AG08395 (cell line): ENCODE measurements at places on chromosomes 1 and 21.

- no peak for DNase-seq
Observed at GRCh38 chr1:10962483-10962882, 50.0 kb upstream of the TARDBP start.

DNA sequence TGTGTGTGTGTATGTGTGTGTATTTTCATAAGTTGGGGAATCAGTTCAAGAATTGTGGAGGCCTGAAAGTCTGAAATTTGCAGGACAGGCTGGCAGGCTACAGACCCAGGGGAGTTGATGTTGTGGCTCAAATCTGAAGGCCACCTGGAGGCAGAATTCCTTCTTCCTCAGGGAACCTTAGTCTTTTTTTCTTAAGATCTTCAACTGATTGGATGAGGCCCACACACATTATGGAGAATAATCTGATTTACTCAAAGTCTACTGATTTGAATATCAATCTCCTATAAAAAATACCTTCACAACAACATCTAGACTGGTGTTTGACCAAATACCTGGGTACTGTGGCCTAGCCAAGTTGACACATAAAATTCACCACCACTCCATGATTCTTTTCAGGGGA lies 61.8 kb downstream of the MT1HL1 start:
- no peak for DNase-seq

- no peak for DNase-seq
Observed at GRCh38 chr21:36913247-36914169, 53.0 kb downstream of the HLCS start.

DNA sequence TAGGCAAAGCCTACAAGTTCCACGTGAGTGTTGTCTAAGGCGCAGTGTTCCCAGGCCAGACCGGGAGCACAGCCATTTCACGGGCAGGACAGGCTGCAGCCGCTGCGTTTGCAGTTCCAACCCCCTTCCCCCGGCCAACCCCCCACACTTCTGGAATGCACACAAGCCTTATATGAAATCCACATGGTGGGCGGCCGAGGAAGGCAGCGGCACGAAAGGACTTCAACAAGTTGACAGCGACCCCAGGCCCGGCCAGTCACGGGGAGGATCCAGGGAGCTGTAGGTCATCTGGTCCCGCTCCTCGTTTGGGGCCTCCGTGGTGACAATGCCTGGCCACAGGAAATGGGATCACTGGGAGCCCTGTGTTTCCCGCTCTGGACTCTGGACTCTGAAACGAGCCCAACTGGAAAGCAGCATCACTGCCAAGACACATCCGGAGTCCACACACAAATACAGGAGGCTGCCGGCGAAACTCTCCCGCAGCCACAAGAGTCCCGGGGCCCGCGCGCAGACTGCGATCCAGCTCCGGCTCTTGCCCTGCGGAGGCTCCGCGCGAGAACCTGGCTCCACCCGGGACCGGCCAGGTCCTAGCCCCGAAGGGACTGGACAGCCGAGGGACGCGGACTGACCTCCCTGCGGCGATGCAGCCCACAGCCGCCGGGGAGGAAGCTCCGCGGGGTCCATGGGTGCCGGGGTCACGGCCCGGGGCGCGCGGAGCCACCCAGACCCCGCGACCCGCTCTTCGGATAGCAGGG lies 794 bp downstream of the NID1 start:
- DNase-seq = peak; percentile 67

DNA sequence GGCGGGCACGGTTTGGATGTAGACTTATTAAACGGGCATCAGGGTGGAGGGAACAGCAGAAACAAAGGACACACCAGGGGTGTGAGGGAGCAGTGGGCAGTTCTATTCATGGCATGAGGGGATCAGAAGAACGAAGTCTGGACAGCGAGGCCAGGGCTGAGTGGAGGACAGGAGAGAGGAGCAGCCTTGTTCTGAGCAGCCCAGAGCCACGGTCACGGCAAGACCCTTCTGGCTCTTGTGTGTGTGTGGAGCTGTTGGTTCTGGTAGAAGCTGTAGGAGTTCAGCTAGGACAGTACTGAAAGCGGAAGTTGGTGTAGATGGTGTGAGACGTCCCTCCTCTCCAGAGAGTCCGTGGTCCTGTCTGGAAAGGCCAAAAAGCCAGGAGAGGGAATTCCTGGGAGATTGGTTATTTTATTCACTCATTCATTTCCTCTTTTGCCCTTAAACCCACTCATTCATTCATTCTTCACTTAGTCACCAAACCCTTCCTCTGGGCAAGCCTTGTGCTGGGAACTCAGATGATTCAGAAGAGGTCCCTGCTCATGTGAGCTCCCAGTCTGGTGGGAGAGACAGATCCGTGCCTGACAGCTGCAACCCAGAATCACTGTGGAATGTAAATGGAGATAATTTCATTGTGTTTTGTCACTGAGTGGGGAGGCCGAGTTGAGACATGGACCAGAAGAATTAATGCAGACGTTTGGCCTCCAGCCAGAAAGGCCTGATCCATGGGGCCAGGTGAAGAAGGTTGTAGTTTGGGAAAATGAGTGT lies 4.1 kb upstream of the ACOT11 start:
- peak; percentile 53 for DNase-seq

- DNase-seq = no peak
Observed at GRCh38 chr21:41182547-41182946, 14.6 kb downstream of the BACE2 start.

- DNase-seq = no peak
Observed at GRCh38 chr1:153627715-153628626, at the start of gene S100A1. Gene S100A1, plus strand, starts transcription at chr1:153628434. Its CDS starts 2,088 bp downstream, at chr1:153630522.

DNA sequence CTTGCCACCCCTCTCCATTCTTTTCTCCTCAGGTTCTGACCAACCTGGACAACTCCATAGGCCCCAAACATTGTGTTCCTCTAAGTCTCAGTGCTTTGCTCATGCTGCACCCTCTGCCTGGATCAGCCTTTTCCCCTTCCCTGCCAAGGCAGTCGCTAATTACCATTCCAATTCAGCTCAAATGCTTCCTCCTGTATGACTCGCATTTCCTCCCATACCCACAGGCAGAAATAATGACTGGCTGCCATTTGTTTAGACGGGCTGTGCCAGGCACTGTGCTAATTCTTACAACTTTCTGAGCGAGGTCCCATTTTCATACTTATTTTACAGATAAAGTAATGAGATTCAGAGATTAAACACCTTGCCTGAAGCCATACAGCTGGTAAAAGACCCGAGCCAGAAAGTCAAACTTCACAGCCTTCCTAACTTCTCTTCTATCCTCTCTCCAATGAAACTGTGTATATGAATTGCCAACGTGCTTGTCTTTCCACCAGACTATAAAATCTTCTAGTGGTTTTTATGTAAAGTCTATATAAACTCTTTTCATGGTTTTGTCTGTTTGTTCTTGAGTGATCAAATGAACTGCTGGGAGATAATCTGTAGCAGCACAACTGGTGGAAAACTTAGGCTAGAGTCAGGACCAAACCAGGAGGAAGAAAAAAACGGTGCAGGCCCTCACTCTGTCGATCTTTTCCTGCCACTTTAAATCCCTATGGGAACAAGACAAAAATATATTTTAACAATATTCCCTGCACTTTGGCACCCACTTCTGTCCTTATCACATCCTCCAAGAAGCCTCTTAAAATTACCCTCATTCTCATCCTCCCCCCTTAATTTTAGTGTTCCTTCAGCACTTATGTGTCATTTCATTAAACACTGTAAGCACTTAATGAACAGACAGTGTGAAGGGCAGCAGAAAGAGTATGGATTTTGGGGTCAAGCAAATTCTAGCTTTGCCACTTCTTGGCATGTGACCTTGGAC lies 33.7 kb downstream of the RAB3B start:
- DNase-seq = peak; percentile 67

GRCh38 chr1:198890214-198890930 lies 251.5 kb downstream of the PTPRC start:
- DNase-seq = no peak

GRCh38 chr1:186880982-186881381 lies 52.2 kb downstream of the PLA2G4A start:
- no peak for DNase-seq

DNA sequence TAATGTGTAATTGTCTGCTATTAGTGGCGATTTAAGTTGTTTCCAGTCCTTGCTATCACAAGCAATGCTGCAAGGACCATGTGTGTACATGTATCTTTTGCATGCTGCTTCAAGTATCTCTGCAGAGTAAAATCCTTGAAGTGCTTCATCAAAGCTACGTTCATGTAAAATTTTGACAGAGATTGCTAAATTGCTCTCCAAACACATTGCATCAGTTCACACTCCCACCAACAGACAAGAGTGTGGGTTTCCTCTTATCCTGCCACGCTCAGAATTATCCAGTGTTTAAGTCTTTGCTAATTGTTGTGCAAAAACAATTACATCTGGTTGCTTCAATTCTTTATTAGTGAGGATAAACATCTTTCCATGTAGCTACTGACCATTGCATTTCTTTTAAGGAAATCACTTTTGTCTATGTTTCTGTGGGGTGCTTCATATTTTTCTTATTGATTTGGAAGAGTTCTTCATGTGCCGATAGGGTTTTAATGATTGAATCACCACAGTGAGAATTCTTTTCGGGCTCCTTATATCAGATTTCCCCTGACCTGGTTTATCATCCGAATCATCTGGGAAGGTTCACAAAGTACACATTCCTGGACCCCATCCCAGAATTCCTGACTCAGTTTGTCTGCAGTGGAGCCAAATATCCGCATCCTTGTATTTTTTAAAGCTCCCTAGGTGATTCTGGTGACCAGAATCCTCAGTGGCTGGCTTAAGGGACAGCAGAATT lies 56.3 kb upstream of the GALNT2 start:
- no peak for DNase-seq

DNA sequence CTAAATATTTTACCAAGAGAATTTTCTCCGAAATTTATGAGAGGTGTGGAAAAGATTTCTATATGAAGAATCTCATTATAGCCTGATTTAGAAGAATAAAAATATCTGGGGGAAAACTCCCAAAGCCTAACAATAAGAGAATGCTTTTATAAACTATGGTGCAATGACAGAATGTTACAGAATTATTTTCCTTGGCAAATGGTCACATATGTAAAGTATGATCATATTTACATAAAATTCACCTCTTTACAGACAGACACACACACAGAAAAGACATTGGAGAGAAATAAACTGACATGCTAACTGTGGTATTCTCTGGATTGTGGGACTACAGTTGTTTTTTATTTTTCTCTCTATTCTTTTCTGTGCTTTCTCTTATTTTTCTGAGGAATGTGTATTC lies 226.3 kb upstream of the USP24 start:
- DNase-seq = no peak

- no peak for DNase-seq
Observed at GRCh38 chr1:117568999-117569398, 36.8 kb upstream of the TENT5C start.

GRCh38 chr1:27539901-27540861 lies 50.2 kb upstream of the WASF2 start:
- DNase-seq = peak; percentile 87

DNA sequence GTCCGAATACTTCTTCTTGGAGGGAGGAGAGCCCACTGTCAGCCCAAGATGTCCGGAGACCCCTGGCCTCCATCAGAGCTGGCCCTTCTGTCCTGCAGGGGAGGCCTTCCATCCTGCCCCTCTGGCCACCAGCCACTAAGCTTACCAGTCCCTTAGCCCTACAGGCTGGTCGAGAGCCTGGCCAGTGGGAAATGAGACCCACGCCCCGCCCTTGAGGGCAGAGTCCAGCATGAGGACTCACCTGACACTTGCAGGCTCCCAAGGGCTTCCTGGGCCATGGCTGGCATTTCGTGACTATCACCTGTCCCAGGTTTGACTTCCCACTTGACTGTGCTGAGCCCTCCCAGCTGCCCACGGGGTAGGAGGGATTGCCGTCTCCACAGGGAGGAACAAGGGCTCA lies 361.8 kb upstream of the VAMP3 start:
- no peak for DNase-seq

- no peak for DNase-seq
Observed at GRCh38 chr1:223708001-223708359, 4.4 kb upstream of the CAPN2 start.

DNA sequence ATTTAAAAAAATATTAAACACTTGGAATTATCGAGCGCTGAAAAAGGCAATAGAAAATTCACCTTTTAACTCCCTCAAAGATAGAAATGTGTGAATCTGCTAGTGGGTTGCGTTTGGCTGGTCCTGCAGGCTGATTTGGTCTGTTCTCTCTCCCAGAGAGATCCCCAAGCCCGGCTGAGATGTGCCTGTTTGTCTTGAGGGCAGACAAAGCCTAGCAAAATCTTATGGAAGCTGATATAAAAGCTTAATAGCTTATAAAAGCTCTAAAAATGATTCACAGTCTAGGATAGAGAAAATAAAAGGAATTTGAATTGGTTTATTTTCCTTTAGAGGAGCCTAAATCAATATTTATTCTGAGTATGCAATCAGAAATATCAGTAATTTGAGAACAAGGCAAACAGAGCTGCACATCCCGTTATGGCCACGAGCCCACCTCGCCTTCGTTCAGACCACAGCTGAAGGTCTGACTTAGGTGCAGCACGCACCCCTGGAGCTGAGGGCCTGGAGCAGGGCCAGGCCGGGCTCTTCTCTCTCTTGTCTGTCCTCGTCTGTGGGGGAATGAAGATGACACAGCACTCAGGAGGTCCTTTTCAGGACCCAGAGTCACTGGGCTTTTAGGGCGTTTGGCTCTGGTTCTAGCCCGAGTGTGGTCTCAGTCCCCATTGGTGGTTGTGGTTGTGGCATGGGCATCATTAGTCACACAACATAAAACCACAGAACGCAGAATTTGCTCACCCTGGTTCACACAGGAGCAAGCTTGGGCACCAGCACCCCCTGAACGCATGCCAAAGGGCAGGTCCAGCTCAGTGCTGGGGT lies 18.6 kb downstream of the PDE9A start:
- no peak for DNase-seq

GRCh38 chr1:230717251-230717650 lies 3.3 kb upstream of the AGT start:
- no peak for DNase-seq

DNA sequence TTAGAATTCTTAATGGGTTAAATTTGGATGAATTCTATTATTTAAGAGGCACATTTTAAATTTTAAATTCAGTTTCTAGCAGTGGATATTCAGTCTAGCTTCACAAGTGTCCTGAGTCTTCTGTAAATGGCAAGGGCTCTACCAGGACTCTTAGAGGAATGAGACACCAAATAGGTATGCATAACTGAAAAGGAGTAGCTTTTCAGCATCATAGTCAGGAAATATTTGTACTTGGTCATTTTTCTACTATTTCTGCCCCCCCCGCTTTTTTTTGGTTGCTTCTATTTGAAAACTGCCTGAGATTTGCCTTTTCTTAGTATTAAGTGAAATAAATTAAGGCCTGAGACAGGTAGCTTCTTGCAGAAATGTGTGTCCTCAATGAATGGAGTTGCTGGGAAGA lies 80.2 kb downstream of the MAST2 start:
- DNase-seq = peak; percentile 64

DNA sequence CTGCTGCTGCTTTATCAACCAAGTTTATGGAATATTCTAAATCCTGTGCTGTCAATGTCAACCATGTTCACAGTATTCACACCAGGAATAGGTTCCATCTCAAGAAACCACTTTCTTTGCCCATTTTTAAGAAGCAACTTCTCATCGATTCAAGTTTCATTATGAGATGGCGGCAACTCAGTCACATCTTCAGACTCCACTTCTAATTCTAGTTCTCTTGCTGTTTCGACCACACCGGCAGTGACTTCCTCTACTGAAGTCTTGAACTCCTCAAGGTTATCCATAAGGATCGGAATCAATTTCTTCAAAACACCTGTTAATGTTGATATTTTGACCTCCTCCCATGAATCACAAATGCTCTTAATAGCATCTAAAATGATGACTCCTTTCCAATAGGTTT lies 39.7 kb upstream of the IFNLR1 start:
- DNase-seq = no peak
